Activated CD4-positive, alpha-beta T cell treated with anti-CD3 and anti-CD28 coated beads, Interleukin-10, Interleukin-2, amounts not matched to agents 100 ng/mL and 50 ng/mL, durations not matched to agents 16 hours and 8 hours (primary cell): ENCODE measurements at places on chromosomes 13 and 19.

DNA sequence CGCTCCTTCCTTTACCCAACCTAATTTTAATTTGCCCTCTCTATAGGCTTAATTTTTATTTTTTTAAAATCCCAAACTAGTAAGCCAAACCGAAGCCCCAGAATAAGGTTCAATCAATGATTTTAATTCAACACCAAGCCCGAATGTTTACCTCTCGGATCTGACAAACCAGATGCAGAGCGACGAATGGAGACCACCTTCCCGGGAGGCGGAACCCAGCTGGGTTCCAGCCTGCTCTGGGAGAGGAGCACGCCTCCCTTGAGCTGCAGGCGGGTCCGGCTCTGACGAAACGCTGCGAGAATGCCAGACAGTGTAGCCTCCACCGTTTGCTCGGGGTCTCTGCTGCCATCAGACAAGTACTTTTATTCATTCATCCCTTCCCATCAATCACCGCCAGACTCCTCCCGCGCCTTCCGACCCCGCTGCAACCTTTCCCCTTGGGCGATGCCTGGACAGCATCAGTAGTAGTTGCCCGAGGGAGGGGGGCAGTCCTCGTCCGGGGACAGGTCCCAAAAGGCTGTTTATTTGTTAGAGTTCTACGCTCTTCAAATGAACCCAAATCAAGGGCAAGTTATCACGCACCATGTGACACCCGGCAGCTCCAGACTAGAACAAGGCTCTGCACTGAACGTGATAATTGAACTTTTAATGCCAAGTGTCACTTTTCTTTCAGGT lies 752 bp upstream of the EDNRB start:
- no peak for DNase-seq

- DNase-seq, result peak; percentile 73
Observed at GRCh38 chr13:114067381-114067885, 65.0 kb downstream of the RASA3 start.

- DNase-seq, result no peak
Observed at GRCh38 chr19:23183251-23183650, 66.4 kb downstream of the ZNF730 start.

- no peak for DNase-seq
Observed at GRCh38 chr19:21694171-21694906, 73.0 kb downstream of the ZNF100 start.

DNA sequence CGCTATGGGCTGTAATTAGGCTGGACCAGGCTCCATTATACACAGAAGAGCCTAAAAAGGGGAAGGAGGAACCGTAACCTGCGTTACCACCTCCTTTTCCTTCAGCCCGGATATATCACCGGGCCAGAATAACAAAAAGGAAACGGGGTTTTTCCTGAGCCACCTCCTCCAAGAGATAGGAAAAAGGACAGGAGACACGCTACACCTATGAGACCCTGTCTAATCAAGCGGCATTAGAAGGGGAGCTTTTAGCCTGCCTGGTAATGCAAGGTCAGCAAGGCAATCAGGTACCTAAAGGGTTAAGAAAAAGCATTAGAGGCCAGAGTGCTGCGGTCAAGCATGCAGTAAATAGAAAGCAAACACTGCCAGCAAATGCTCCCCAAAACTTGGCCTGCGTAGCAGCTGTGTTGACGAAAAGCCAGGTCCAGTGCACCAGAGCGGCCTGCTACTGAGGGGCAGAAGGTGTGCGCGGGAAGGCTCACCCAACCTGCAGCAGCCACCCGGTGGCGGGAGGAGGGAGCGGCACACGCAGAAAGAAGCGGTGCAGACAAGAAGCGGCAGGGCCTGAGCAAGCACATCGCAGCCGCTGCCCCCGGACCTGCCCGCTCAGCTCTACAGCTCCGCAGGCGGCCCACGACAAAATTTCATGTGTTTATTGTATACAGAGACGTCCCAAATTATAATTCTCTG lies 1466.1 kb downstream of the UQCRFS1 start:
- DNase-seq, result peak; percentile 2

DNA sequence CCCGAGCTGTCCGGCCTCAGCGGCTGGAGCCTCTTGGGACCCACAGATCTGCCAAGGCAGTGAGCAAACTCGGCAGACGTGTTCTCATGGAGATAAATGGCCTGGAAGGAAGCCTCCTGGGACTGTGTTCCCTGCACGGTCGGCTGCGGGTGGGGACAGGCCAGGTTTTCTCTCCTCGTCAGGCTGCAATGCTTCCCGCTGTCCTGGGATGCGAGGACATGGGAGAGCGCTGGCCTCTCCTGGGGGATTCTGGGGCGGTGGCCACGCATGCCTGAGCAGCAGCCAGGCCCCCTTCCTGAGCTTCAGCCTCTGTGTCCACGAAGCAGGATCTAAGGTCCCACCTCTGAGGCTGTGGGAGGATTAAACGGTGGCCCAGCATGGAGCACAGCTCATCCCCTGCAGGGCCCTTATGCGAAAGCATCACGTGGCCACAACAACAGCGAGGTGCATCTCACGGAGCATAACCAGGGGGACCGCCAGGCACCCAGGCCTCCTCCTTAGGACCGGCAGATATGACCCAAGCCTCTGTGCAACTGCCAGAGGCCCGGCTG lies 21.2 kb upstream of the C13orf46 start:
- DNase-seq, result no peak

DNA sequence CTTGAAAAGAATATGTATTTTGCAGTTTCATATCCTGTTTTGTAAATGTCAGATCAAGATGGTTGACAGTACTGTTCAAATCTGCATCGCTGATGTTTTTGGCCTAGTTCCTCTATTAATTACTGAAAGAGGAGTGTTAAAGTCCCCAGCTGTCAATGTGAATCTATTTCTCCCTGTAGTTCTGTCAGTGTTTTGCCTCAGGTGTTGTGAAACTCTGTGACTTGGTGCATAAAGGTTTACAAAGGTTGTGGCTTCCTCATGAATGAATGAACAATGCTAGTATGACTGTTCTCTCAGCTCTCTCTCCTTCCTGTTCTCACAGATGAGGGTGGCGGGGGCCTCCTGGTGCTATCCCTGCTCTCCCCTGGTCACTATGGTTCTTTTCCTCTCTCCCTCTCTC lies 142.4 kb downstream of the MYCBP2 start:
- peak; percentile 83 for DNase-seq

- peak; percentile 30 for DNase-seq
Observed at GRCh38 chr19:7349961-7350711, 1.4 kb downstream of the ARHGEF18 start.

GRCh38 chr19:10724573-10725071 lies 6.7 kb downstream of the DNM2 start:
- DNase-seq, result no peak
